ENCODE measurements at places on chromosomes 5 and 9. TPM values are rescaled to one million over a fixed set of nuclear protein-coding genes. Genes with fewer than 3 reads are reported as not detected.

GRCh38 chr5:88729829-88730182 lies 153.2 kb downstream of the MEF2C start:
- H3K36me3 ChIP-seq, result no peaks in the 10 kb centered on the region
- no peak for DNase-seq
- H3K4me3 ChIP-seq, result no peak overlapping the region

DNA sequence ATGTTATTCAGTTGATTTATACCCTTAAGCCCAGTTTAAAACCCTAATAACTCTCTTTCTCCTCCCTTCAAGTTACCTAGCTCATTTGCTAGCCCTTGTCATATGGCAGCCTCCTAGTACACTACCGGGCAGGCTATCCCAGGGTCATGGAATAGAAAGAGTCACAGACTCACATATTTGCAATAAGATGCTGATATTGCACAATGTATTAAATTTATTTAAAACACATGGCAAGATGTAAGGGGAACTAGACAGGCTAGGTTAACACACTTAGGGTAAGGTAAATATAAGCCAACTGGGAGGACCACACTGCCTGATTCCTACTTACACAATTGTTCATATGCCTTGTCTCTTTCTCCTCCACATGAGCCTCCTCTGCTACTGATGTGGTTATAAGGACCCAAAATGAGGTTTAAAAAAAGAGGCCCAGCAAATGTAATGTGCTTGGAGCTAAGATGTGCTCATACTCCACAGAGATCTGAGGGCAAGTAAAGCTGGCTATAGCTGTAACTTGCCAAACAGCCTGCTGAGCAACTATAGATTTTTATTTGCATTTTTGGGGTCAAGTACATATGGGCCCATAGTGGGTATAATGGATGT lies 130.0 kb downstream of the ENC1 start:
- no peak overlapping the region for H3K27ac ChIP-seq
- DNase-seq, result no peak
- no peaks in the 10 kb centered on the region for H3K27me3 ChIP-seq
- H3K4me1 ChIP-seq, result no peaks in the 10 kb centered on the region
- H3K36me3 ChIP-seq, result no peaks in the 10 kb centered on the region

- no peaks in the 10 kb centered on the region for H3K27me3 ChIP-seq
- peaks cover 2% of the 10 kb centered on the region for H3K36me3 ChIP-seq
- DNase-seq, result no peak
- H3K4me1 ChIP-seq, result peaks cover 3% of the 10 kb centered on the region
These were observed 3.6 kb downstream of the GOLPH3 start for GRCh38 chr5:32170303-32171151.

PHF24 gene
- total RNA-seq, result 0.88 TPM

C8G gene
- 1.1 TPM for total RNA-seq

- no peak overlapping the region for H3K4me3 ChIP-seq
- no peaks in the 10 kb centered on the region for H3K36me3 ChIP-seq
- peak overlapping the region; percentile 90 for H3K27ac ChIP-seq
- H3K4me1 ChIP-seq, result no peaks in the 10 kb centered on the region
These were observed 99.3 kb upstream of the LRRTM2 start for GRCh38 chr5:138974227-138975063.

DNA sequence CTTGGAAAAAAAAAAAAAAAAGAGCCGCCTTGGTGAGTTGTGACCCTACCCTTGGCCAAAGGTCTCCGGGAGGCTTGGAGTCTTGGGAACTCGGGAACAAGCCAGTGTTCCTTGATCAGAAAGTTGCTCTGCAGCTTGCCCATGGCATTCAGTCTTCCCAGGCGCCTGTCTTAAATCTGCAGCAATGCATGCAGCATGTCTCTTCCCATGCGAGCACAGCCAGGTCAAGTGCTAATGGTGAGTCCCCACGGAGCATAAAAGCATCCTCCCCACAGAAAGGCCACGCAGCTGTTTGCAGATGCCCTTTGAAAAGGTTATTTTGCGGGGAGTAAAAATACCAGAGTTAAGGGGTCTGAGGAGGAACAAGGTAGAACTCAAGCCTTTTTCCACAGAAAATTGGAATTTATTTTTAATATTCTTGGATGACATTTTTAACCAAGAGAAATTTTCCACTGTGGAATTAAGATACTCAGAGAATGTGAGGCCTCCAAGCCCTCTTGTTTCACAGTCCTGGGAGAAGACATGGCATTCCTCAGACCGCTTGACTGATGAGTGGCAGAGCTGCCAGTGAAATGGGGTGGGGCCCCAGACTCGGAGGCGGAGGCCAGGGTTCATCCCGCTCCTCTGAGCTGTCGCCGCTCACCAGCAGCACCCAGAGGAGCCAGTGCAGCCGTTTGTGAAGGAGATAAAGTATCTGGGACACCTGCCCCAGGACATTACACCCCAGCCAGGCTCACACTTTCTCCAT lies 81.6 kb downstream of the CYFIP2 start:
- no peak overlapping the region for H3K27ac ChIP-seq
- DNase-seq, result no peak
- no peak overlapping the region for H3K4me3 ChIP-seq
- H3K27me3 ChIP-seq, result no peaks in the 10 kb centered on the region

- DNase-seq, result no peak
- H3K27me3 ChIP-seq, result no peaks in the 10 kb centered on the region
- no peak overlapping the region for H3K27ac ChIP-seq
- no peak overlapping the region for H3K4me3 ChIP-seq
- no peaks in the 10 kb centered on the region for H3K36me3 ChIP-seq
- peaks cover 2% of the 10 kb centered on the region for H3K4me1 ChIP-seq
These were observed 154.7 kb downstream of the PCSK5 start for GRCh38 chr9:76045221-76045620.

AK8 gene
- 0.72 TPM for total RNA-seq

GRCh38 chr5:143543358-143544255 lies 140.1 kb upstream of the NR3C1 start:
- DNase-seq, result no peak
- H3K4me1 ChIP-seq, result no peaks in the 10 kb centered on the region
- no peak overlapping the region for H3K27ac ChIP-seq
- H3K4me3 ChIP-seq, result no peak overlapping the region
- H3K36me3 ChIP-seq, result no peaks in the 10 kb centered on the region
- H3K27me3 ChIP-seq, result peaks cover 1% of the 10 kb centered on the region

DNA sequence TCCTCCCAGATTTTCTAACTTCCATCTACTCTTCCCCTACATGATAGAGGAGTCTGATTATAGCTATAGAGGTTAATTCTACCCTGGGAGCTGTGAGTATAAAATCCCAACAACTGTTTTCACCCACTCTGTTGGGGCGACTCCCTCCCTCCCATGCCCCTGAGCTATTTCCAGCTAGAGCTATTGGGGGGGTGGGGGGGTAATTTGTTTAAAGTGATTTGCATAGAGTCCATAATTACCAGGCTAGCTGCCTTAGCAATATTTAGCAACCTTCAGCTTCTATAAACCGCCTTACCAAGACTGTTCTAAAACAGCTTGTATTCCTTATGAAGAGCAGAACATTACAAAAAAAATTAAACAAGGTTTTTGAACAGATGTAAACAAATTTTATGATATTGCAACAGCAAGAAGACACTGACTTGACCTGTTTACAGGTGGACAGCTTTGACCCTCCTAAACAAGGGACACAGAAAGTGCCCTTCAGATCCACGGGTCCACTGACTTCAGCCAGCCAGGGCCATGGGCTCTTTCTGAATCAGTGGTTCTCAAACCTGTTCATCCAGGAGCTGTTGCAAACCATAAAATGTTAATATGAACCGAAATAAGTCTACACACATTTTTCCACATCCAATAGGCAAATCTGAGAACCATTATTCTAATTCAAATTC lies 98.2 kb downstream of the OTULIN start:
- no peaks in the 10 kb centered on the region for H3K27me3 ChIP-seq
- H3K4me3 ChIP-seq, result no peak overlapping the region
- H3K4me1 ChIP-seq, result no peaks in the 10 kb centered on the region
- H3K36me3 ChIP-seq, result peaks cover 2% of the 10 kb centered on the region
- H3K27ac ChIP-seq, result no peak overlapping the region

PCDHGA2 gene
- 10.6 TPM for total RNA-seq

- peaks cover 2% of the 10 kb centered on the region for H3K4me1 ChIP-seq
- no peaks in the 10 kb centered on the region for H3K36me3 ChIP-seq
- no peak for DNase-seq
- H3K27ac ChIP-seq, result no peak overlapping the region
- no peaks in the 10 kb centered on the region for H3K27me3 ChIP-seq
These were observed 64.2 kb downstream of the SLC44A1 start for GRCh38 chr9:105308461-105309341.

AGXT2 gene
- total RNA-seq, result not detected

GRCh38 chr5:151742870-151743294 lies 15.5 kb downstream of the ATOX1 start:
- H3K4me3 ChIP-seq, result no peak overlapping the region

SMIM27 gene
- 6.5 TPM for total RNA-seq

CXCL14 gene
- total RNA-seq, result 97.1 TPM

DNA sequence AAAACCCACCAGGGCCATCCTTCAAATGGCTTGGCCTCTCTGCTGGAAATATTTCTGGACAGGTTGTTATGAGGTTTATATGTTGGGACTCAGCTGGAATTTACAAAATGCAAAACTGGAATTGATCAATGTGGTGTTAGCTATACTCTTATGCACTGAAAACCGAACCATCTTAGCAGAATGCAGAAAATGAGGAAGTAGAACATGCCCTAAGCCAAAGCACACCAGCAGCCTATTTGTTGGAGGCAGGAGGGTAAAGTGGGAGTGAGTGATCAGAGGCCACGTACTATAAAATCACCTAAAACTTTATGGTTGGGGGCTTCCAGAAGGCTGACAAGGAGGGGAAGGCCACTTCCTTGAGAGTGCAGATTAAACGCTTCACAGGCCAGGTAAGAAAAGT lies 63.6 kb upstream of the C5orf63 start:
- DNase-seq, result no peak
- no peak overlapping the region for H3K4me3 ChIP-seq
- no peak overlapping the region for H3K27ac ChIP-seq
- H3K27me3 ChIP-seq, result no peaks in the 10 kb centered on the region

STK32A gene
- total RNA-seq, result 14.5 TPM

GRCh38 chr5:1883925-1884677 lies 1.4 kb upstream of the IRX4 start:
- no peaks in the 10 kb centered on the region for H3K27me3 ChIP-seq
- H3K27ac ChIP-seq, result no peak overlapping the region
- no peak overlapping the region for H3K4me3 ChIP-seq
- peak; percentile 59 for DNase-seq
- H3K4me1 ChIP-seq, result no peaks in the 10 kb centered on the region

- no peak for DNase-seq
- no peaks in the 10 kb centered on the region for H3K4me1 ChIP-seq
- no peaks in the 10 kb centered on the region for H3K36me3 ChIP-seq
- no peak overlapping the region for H3K4me3 ChIP-seq
- no peaks in the 10 kb centered on the region for H3K27me3 ChIP-seq
These were observed 21.9 kb downstream of the KDM4C start for GRCh38 chr9:6779417-6780241.

PCDHGA4 gene
- total RNA-seq, result 7.1 TPM

GRCh38 chr5:148791696-148792095 lies 34.7 kb upstream of the ADRB2 start:
- DNase-seq, result no peak
- H3K4me3 ChIP-seq, result no peak overlapping the region
- H3K4me1 ChIP-seq, result no peaks in the 10 kb centered on the region
- no peak overlapping the region for H3K27ac ChIP-seq

- DNase-seq, result no peak
- H3K27me3 ChIP-seq, result no peaks in the 10 kb centered on the region
These were observed 37.9 kb downstream of the PCDH1 start for GRCh38 chr5:141840280-141840812.

- no peak for DNase-seq
- H3K36me3 ChIP-seq, result no peaks in the 10 kb centered on the region
- H3K4me3 ChIP-seq, result no peak overlapping the region
- no peaks in the 10 kb centered on the region for H3K27me3 ChIP-seq
- no peak overlapping the region for H3K27ac ChIP-seq
- no peaks in the 10 kb centered on the region for H3K4me1 ChIP-seq
These were observed 41.6 kb upstream of the TLR4 start for GRCh38 chr9:117662651-117663050.

RGS7BP gene
- total RNA-seq, result 6.8 TPM

GRCh38 chr9:98958271-98958984 lies 14.7 kb downstream of the COL15A1 start:
- H3K36me3 ChIP-seq, result no peaks in the 10 kb centered on the region
- H3K27ac ChIP-seq, result peak overlapping the region; percentile 92
- H3K27me3 ChIP-seq, result no peaks in the 10 kb centered on the region
- H3K4me3 ChIP-seq, result no peak overlapping the region

- no peak overlapping the region for H3K27ac ChIP-seq
- no peak for DNase-seq
- H3K36me3 ChIP-seq, result no peaks in the 10 kb centered on the region
These were observed 204.6 kb upstream of the CD180 start for GRCh38 chr5:67401172-67401571.

DNA sequence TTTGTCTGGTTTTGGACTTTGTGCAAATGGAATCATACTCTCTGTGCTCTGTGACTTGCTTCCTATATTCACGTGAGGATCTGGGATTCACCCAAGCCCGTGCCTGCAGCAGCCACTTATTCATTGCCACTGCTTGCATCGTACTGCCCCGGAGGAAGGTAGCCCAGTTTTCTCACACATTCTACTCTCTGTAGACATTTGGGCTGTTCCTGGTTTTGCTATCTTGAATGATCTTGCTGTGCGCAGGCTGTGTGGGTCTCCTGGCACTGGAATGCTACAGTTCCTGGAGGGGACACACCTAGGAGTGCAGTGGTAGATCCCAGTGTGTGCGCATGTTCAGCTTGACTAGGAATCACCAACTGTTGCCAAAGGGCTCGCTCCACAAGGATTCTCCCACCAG lies 99.2 kb upstream of the BOD1 start:
- H3K4me3 ChIP-seq, result no peak overlapping the region
- H3K4me1 ChIP-seq, result no peaks in the 10 kb centered on the region
- no peak overlapping the region for H3K27ac ChIP-seq
- DNase-seq, result no peak

All from aorta (tissue), 5 donors.